Cardiac muscle cell (in vitro differentiated cells and primary cell): ENCODE measurements at places on chromosomes 2 and 18. TPM values are rescaled to one million over a fixed set of nuclear protein-coding genes. Genes with fewer than 3 reads are reported as not detected.

SERPINB8 gene
- 0.56 and 0.60 TPM in 2 replicates for total RNA-seq

SKA1 gene
- total RNA-seq: 3.0 and 8.5 TPM in 2 replicates

POTEC gene
- total RNA-seq: not detected in 2 replicates

SYT4 gene
- 0.07 TPM in 1 of 2 replicates, not detected in the other for total RNA-seq

ZEB2 gene
- 27.0 and 41.2 TPM in 2 replicates for total RNA-seq

UGT1A7 gene
- total RNA-seq: not detected in 2 replicates

TUBA3E gene
- total RNA-seq: not detected in 2 replicates

SPOPL gene
- 13.6 and 17.1 TPM in 2 replicates for total RNA-seq

COX7A2L gene
- total RNA-seq: 152 and 160 TPM in 2 replicates

- no peak for DNase-seq
Observed at GRCh38 chr2:171389325-171389724, 44.5 kb downstream of the METTL8 start.

GRCh38 chr2:240111253-240111652 is 24.9 kb downstream of the COPS9 start:
- DNase-seq: peak; percentile 12

DNA sequence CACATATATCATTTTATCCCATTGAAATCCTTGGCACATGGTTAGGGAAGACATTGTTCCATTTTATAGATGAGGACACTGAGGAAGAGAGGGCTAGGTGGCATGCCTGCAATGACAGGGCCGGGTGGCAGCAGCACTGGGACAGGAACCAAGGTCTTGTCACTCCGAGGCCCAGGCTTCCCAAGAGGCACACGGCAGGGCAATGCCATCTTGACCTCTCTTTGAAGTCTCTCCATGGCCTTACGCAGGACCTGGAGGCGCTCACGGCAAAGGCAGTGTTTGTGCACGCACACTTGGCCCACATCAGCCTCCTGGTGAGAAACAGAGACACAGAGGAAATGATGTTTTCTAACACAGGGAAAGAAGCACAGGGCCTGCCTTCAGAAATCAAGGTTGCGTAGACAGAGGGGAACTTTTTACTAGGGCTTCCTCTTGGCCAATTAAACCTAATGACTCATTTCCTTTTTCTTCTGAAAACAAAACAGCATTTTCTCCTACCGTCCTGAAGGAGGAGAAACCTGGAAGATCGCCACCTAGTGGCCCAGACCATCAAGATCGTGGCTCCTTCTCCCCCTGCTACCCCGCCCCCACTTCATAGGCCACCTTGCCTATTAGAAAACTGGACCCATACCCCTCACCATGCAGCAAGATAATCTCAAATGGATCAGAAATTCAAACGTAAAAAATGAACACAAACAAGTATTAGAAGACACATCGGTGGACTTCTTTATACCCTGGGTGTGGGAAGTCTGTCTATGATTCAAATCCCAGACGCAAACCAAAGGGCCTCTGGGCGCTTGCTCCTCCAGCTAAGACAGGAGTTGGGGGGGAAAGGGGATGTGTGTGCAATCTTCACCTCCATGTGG is 74.6 kb upstream of the SP3 start:
- peak; percentile 98 for DNase-seq

GRCh38 chr2:37982147-37982582 is 57.1 kb downstream of the RMDN2 start:
- DNase-seq: peak; percentile 82

DNA sequence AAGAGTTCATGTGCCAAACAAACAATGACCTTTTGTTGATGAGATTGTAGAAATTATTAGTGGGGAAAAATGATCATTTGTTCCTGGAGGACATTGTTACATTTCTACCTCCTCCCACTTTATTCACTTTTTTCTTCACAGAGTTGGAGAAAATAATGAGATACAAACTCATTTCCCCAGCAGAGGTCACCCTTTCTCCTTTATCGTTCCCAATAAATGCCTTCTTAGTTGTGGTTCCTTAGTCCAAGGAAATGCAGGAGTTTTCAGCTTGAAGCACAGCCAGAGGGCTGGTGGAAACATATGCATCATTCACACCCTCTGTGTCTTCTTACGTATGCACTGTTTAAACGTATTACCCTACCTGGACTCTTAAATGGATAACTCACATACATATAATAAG is 108.8 kb downstream of the SLC4A3 start:
- peak; percentile 87 for DNase-seq

DNA sequence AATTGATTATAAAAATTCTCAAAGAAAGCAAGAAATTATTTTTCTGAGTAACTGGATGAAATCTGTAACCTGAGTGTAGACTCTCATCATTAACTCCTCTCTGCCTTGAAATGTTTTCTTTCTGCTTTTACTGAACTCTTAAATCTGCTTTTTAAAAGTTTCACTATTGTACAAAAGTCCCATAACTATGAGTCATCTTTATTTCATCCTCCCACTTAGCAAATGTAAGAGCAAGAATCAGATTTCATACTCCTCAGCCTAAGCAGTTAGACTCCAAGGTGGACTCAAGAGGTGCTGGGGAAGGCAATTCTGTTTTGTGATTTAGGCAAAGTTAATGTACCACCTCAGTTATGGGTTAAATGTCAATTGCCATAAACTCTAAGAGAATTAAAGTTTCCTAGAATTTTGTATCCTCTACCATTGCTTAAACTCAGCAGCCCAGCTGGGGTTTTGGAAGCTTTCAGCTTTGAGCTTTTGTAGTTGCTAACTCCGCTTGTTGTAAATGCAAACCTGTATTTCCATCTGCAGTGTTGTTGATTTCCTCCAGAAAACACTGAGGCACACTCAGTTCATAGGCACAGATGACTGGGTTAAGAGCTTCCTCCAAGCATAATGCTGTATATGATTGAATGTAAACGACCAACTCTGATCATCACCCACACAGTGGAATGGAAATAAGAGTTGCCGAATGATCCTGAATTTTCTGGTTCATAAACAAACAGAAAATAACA is 268.8 kb downstream of the ARHGAP15 start:
- DNase-seq: peak; percentile 31

DNA sequence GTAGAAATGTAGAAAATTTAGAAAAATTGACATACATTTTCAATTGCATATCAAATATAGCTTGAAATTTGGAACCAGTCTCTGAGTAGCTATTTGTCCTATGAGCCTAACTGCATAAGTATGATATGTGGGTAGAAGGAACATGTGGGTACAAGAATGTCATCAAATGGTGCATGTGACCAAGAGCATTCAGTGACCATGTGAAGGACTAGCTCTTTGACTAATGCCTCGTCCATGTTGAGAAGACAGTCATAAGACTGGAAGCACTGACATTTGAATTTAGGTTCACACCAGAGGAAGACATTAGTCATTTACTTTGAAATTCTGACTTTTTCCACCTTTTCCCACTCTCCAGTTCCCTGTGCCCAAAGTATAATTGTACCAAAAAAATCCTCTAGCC is 12.6 kb downstream of the MRPL44 start:
- DNase-seq: no peak

GRCh38 chr2:181785691-181786344 is 105.5 kb upstream of the NEUROD1 start:
- DNase-seq: no peak

GRCh38 chr2:72024451-72025175 is 123.0 kb downstream of the CYP26B1 start:
- DNase-seq: no peak

DNA sequence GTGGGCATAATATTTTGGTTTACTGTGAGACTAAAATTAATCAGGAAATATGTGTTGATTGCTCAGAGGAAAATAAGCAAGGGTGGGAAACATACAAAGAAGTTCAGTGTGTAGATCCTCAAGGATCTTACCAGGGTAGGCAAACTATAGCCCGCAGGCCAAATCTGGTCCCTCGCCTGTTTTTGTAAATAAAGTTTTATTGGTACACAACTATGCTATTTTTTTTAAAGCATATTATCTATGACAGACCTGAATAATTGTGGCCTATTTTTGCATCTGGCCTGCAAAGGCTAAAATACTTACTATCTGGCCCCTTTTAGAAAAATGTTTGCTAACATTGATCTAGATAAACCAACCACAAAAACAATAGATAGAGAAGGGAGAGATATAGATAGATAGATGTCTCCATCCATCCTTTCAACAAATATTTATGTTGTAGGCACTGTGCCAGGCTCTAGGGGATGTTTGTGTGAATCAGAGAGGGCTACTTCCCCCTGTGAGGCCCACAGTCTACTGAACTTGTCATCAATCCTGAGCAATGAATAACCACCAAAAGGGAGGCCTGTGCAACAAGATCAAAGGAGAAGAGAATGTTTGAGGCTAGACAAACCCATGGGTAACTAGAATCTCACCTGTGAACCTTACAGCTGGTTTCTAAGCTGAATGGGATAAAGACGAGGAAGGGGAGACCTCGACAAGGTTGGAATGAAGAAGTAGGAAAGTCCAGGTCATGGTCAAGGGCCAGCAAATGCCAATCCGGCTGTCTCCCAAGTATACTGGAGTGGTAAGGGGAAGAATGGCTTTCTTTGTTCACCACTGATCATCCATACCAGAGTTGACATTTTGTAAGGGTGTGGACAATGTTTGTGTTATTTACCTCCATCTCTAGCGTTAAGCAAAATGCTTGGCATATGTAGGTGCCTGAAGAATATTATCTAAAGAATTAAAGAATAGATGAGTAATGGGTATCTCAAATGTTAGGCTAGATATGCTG is 23.6 kb downstream of the ALPK2 start:
- no peak for DNase-seq

DNA sequence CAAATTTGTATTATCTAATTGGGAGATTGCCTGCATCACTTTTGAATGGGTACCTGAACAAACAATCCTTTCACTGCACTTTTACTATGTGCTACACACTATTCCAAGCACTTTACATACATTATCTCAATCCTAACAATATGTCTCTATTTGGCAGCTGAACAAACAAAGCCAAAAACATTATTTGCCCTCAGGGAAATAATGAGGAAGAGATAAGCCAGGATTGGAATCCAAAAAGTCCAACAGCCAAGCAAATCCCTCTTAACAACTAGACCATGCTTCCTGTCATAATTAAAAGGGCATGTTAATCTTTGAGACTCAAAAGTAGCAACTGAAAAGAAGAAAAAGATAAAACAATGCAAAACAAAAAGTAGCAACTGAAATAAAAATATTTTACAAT is 32.1 kb downstream of the RPRD1A start:
- no peak for DNase-seq

GRCh38 chr2:173075056-173075780 is 428 bp upstream of the MAP3K20 start:
- peak; percentile 67 for DNase-seq

DNA sequence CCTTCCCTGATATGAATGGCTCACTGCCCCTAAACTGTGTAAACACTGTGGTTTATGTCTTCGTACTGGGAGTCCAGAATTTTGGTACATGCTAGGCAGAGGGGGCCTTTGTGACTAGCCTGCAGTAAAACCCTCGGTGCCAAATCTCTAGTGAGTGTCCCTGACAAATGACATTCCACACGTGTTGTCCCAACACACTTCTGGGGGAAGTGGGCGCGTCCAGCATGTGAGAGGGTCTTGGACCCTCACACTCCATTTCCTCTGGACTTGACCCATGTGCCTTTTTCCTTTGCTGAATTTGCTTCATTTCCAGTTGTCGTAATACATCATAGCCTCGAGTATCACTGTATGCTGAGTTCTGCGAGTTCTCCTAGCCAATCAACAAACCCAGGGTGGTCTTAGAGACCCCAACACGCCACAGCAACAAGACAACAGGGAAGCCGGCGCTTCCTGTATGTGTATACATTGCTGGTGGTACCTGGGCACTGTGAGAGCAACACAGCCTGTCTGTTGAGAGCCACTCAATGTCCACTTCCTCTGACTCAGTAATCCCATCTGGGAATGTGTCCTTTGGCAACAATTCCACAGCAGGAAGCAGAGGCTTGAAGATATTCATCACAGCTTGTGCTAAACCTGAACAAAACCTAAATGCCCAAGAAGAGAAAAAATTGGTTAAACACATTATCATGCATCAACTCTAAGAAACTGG is 26.9 kb upstream of the SLC66A3 start:
- DNase-seq: no peak

DNA sequence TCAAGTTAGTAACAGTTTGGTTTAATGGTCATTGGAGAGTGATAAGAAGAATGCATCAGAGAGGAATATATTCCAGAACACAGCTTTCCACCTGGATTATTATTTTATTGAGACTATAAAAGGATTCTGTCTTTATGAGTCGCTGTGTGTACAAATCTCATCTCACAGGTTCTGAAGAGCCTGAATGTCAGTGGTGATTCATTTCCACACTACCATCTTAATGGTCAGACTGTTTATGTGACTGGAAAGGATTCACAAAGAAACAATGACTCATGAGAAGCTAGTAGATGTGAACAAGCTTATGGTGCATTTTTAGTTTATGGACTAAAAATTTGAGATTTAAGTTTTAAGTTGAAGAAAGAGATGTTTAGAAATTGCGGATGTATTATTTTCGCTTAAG is 685.4 kb upstream of the NRXN1 start:
- no peak for DNase-seq

DNA sequence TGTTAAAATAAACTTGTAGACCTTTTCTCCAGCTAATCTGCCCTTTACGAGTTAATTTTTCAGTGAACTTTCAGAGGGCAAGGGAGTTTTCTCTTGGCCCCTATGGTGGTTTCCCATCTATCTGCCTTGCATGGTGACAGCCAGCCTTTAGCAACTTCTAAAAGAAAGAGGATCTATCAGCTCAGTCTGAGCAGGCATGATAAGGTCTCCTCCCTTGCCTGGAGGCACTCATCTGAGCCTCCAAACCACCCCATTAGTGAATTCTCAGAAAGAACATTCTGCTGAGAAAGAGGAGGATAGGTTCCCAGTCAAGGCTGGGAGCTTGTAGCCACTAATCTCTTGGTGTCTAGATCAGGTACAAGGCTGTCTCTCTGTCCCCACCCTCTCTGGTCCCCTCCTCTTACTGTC is 10.7 kb upstream of the GYPC start:
- DNase-seq: no peak

DNA sequence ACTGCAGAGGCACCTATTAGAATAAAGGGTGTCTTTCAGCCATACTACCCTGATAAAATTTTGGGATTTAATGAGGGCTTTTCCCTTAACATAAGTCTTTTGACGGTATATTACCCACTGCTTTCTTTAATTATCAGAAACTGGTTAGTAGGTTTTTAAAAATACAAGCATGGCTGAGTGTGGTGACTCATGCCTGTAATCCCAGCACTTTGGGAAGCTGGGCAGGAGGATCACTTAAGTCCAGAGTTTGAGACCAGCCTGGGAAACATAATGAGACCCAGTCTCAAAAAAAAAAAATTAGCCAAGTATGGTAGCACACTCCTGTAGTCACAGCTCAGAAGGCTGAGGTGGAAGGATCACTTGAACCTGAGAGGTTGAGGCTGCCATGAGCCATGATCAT is 16.1 kb downstream of the CPSF3 start:
- DNase-seq: no peak

GRCh38 chr2:215136669-215137328 is 1.6 kb downstream of the ABCA12 start:
- DNase-seq: no peak

- peak; percentile 87 for DNase-seq
Observed at GRCh38 chr2:20635675-20636584, 15.0 kb downstream of the HS1BP3 start.

GRCh38 chr2:172172513-172173173 is 69.9 kb upstream of the DLX2 start:
- DNase-seq: peak; percentile 70
